ENCODE measurements at places on chromosomes 11 and 22.

DNA sequence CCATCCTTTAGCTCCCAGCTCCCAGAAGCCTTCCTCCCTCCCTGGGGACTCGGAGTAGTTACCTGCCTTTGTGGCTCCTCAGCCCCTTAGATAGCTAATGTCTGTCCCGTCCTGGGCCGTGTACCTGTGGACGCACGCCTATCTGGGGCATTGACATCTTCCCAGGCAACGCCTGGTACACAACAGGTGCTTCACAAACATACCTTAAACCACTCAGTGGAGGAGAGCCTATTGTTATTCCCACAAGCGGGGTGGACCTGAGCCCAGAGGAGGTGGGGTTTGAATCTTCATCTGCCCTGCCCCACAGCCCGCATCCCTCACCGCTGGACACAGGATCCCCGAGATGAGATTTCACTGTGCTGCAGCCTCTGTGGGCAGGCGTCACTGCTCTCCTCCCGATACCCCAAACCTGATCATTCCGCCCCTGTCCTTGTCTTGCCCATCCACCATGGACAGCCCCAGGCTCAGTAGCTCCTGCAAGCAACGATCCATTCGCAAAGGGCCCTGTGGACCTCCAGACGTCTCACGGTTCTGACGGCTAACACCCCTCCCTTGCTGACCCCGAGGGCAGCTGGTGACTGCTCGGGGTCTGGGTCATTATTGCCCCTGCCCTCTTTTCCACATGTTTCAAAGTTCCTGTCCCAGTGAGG lies 73.8 kb upstream of the SHISAL1 start:
- DNase-seq = no peak

GRCh38 chr22:43053176-43053575 lies 36.0 kb downstream of the TTLL1 start:
- DNase-seq = no peak

GRCh38 chr11:63443714-63444113 lies 47.3 kb downstream of the PLAAT5 start:
- no peak for DNase-seq

- no peak for DNase-seq
These were observed 342.7 kb downstream of the TENM4 start for GRCh38 chr11:79098146-79098545.

DNA sequence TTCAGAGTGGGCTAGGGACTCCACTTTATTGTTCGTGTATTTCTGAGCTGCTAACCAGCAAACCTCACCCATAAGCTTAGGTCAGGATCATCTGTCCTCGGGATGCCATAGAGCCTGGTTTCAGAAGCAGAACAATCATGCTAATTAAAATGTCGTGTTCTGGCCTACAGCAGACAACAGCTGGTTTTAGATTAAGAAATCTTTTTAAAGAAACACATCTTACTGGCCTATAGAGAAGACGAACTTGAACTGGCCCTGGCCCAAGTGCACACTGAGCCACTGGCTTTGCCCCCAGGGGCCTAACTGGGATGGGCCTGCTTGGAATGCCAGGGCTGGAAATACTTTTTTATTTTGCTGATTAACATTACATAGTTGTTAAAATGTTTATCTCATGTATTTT lies 63.2 kb downstream of the ALX4 start:
- no peak for DNase-seq

DNA sequence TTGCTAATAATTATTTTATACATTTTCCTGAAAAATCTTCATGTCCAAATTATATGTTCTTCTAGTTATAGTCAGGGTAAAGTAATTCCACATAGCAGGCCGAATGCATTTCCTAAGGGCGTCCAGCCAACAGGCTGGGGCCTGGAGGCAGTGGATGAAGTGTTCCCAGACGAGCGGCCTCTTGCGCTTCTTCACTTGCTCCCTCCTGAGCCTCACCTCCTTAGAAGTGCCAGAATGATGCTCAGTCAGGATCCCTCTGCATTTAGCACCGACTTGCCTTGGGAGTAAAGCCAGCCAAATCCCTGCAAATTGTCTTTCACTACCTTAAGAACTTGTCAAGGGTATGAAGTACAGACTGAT lies 1.5 kb downstream of the OLFML1 start:
- DNase-seq = no peak

DNA sequence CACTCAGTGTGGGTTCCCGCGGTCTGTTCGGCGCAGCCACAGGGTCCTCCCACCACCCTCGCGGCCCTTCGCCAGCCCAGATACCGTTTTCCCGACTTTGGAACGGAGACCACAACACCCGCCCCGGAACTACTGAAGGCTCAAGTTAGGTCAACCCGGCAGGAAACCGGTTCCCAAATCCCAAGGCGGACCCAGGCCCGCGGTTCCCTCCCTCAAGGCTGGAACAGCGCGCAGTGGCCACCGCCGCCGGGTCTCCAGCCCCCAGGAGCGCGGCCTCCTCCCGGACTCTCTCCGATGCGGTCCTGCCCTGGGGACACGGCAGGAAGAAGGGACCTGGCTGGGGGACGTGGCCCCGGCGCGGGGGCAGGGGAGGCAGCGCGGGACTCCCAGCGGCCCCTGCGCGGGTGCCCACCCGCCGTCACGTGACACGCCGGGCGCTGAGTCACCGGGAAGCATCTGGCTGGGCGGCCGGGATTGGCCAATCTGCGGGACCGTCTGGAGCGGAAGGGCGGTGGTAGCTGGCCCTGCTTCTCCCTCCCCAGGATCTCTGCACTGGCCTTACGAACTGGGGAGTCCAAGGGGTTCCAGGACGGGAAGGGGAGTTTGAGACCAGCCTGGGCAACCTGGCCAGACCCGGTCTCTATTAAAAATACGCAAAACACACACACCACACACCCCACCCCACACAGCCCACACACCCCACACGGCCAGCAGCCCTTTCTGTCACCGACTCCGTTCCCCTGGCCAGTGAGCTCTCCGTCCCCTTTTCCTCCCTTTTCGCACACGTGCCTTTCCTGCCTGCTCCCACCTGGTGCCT lies 21.5 kb upstream of the MALAT1 start:
- DNase-seq = peak; percentile 97

GRCh38 chr22:36775586-36775963 lies 344 bp downstream of the IFT27 start:
- peak; percentile 57 for DNase-seq

GRCh38 chr22:44413211-44413610 lies 84.8 kb downstream of the RTL6 start:
- no peak for DNase-seq

- DNase-seq = peak; percentile 58
These were observed 16.3 kb downstream of the OR2AG2 start for GRCh38 chr11:6755303-6755952.

DNA sequence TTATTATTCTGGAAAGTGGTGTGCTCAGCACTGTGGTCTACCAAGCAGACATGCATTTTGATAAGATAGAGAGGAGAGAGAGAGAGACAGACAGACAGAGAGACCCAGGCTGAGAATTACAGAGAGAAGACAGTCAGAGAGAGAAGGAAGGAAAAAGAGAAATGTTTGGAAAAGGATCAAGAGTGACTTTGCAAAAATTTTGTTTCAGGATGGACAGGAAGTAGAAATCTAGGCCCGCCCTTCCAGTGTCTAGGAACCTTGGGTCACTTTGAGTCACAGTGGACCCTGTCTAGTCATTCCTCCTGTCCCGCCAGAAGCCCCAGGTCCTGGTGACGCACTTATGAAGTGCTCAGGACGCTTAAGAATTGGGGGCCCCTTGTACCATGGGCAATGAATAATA lies 166.7 kb downstream of the ST3GAL4 start:
- DNase-seq = no peak

- peak; percentile 81 for DNase-seq
These were observed 206.5 kb upstream of the CTSC start for GRCh38 chr11:88543902-88544655.

- no peak for DNase-seq
These were observed 25.3 kb downstream of the SHANK3 start for GRCh38 chr22:50697667-50698506.

GRCh38 chr11:90134478-90135003 lies at the start of gene NAALAD2:
TSS of gene NAALAD2 (plus strand) at chr11:90134663. CDS start at chr11:90134759, 96 bp downstream.
- peak; percentile 93 for DNase-seq

DNA sequence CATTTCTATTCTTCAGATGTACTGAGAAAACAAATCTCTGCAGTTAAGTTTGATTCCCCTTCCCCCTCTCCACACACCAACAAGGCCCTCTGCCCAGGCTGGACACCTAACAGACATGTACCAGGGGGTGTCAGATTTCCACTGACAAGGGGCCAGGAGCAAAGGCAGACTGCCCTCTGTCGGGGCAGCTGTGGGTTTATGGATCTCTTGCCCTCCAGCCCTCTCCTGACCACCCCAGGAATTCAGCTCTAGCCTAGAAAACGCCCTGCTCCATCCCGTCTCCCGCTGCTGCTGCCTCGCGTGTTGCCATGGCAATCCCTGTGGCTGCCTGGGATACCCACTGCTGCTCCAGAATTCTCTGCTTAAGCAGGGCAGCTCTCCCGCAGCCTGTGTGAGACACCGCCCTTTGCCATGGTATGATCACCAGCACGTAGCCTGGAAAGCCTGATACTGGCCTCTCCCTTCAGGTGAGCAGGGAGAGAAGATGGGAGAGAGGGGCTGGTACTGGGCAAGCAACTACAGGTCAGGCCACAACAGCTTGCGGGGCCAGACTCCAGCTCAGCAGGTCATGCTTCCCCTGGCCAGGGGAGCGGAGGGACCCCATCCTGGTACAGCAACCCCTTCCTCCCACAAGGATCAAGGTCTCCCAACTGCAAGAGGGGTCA lies 41.6 kb downstream of the BUD13 start:
- DNase-seq = peak; percentile 87

- DNase-seq = no peak
These were observed 186.1 kb downstream of the SHANK2 start for GRCh38 chr11:71066311-71066710.

DNA sequence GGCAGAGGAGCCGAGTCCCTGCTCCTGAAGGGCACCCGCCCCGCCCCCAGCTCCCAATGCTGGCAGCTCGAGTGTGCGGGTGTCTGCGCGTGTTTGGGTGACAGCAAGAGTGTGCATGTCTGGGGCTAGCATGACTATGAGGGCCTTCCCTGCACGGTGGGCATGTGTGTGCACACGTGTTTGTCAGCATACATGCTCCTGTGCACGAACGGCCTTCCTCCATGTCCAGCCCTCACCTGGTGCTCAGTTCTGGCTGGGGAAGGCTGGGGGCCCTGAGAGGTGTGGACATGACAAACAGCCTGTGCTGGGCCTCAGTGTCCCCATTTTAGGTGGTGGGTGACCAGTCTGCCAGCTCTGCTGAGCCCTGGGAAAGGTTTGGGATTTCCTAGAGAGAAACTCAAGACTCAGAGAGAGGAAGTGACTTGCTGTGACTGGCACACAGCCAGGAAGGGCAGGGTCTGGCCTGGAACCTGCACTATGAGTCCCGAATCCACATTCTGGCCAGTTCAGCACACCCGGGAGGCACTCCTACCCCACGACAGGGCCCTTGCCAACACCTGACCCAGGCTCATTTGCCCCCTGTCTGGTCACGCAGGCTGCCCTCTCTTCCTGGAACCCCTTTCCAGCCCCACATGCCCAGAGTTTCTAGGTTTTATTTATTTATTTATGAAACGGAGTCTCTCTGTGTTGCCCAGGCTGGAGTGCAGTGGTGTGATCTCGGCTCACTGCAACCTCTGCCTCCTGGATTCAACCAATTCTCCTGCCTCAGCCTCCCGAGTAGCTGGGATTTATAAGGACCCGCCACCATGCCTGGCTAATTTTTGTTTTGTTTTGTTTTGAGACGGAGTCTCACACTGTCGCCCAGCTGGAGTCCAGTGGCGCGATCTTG lies 3.3 kb upstream of the SHISA8 start:
- DNase-seq = no peak

GRCh38 chr11:112555491-112556364 lies 295.1 kb upstream of the PLET1 start:
- DNase-seq = peak; percentile 76

GRCh38 chr22:19943082-19944026 lies 1.7 kb upstream of the TXNRD2 start:
- DNase-seq = peak; percentile 49

GRCh38 chr11:22349491-22349890 lies 11.3 kb downstream of the SLC17A6 start:
- peak; percentile 43 for DNase-seq

GRCh38 chr22:46809153-46809885 lies 46.9 kb downstream of the TBC1D22A start:
- DNase-seq = no peak

- DNase-seq = peak; percentile 39
These were observed 26.8 kb upstream of the B3GAT1 start for GRCh38 chr11:134438542-134439537.

DNA sequence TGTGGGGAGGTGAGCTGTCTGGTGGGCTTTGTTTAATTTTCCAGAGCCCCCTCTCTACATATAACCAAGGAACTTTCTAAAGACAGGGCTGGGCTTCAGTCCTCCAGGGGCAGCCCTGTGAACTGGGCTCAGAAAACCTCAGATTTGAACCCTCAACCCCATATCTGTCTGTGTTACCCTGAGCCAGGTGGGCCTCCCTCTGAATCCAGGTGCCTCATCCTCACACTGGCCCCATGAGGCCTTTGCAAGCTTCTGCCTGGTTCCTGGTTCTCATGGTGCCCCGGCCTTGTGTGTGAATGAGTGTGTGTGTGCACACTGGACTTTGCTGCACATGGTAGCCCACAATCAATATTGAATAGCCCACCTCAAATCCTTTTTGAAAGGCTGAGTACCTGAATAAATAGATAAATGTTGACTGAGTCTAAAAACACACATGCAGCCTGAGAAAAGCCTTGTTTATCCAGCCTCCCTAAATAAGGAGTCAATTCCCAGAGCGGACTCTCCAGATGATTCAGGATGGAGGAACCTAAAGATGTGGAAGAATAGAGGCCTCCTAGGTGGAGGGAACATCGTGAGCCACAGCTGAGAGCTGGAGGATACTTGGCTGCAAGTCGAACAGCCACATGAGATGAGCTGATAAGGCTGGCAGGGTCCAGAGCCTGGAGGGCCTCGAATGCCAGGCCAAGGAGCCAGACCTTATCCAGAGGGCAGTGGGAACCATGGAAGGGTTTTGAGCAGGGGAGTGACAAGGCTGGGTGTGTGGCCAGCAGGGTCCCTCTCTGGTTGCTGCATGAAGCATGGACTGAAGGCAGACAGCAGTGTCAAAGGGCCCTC lies 28.1 kb upstream of the P2RY2 start:
- DNase-seq = no peak

- no peak for DNase-seq
These were observed 12.7 kb downstream of the RPL3 start for GRCh38 chr22:39306456-39307361.

DNA sequence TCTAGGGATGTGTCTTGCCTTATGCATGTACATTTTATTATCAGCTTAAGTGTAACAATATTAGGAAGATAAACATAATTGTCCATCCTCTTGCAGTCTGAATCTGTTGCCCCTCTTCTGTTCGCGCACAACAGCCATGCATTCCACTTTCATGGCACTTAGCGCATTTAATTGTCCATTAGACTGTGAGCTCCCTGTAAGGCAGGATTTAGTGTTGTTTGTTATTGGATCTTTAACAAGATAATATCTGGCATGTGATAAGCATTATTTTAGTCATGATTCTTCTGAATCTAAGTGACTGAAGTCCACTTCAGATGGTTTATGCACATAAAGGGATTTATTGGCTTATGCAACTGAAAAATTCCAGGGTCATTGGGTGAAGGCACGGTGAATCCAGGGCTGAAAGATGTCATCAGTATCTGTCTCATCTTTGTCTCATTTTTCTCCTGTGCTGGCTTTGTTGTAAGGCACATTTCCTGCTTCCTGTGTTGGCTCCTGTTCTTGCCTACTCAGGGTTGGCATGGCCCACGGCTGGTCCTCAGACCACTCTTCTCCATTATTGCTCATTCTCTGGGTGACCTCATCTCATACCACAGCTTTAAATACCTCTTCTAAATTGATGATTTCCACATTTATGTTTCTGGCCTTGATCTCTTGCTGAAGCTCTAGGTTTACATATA lies 37.6 kb downstream of the ATXN10 start:
- DNase-seq = no peak

- peak; percentile 85 for DNase-seq
These were observed 3.4 kb downstream of the TENM4 start for GRCh38 chr11:79437278-79437980.

- peak; percentile 45 for DNase-seq
These were observed 46.9 kb upstream of the TTC12 start for GRCh38 chr11:113267493-113267892.

Measured in retina (tissue), 1 donor.